Mesothelial cell of epicardium (in vitro differentiated cells): ENCODE measurements at places on chromosomes 12 and 14. TPM values are rescaled to one million over a fixed set of nuclear protein-coding genes. Genes with fewer than 3 reads are reported as not detected.

DNA sequence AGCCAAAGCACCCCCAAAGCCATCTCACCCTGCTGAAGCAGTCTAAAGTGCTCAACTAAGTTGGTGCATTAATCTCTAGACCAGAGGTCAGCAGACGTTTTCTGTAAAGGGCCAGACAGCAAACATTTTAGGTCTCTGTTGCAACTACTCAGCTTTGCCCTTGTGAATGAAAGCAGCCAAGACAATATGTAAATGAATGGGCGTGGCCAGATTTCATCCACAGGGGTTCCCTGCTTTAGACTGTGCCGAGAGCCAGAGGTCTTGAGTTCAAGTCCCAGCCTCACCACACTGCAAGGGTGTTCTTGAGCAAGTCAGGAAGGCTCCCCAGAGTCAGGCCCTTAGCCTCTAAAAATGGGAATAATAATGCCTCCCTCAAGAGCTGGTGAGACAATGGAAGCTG lies 166.2 kb downstream of the CHST11 start:
- H3K4me3 ChIP-seq: no peak overlapping the region
- peaks cover 89% of the 10 kb centered on the region for H3K27me3 ChIP-seq
- no peak for DNase-seq
- no peak overlapping the region for H3K27ac ChIP-seq

Gene CPNE6
- not detected in 3 replicates for total RNA-seq

DNA sequence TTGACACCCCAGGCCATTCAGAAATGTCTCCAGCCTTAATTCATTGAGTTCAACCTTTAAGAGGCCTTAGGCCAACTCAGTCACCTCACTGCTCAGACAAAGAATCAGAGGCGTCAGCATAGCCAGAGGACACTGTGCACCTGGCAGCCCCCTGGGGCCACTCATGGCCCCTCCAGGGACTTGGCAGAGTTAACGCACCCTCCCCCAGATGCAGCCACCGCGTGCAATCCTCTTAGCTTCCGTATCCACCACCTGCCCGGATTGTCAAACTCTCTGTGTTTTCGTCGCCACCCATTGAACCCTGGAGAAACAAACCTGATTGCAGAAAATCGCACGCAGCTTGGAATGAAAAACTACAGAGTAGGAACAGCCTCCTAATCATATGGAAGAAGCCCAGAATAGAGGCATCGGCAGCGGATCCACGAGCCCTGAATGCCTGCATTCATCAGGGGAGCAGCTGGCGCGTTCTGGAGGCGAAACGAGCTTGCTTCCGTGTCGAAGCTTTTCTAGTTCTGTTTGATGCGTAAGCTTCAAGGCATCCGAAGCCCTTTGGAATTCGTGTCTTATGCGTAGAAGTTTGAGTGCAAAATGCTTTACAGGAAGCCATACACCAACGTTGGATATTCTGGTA lies 22.4 kb downstream of the BRI3BP start:
- no peaks in the 10 kb centered on the region for H3K27me3 ChIP-seq
- no peak overlapping the region for H3K27ac ChIP-seq
- no peak for DNase-seq
- H3K4me1 ChIP-seq: no peaks in the 10 kb centered on the region
- no peak overlapping the region for H3K4me3 ChIP-seq

GRCh38 chr12:120571299-120571698 lies 9.9 kb downstream of the POP5 start:
- peaks cover 7% of the 10 kb centered on the region for H3K4me1 ChIP-seq
- peak overlapping the region; percentile 49 for H3K27ac ChIP-seq
- H3K36me3 ChIP-seq: peaks cover 42% of the 10 kb centered on the region
- DNase-seq: no peak

Gene NOS1
- total RNA-seq: 0.80 to 0.95 TPM (median 0.84 TPM) in 3 replicates

DNA sequence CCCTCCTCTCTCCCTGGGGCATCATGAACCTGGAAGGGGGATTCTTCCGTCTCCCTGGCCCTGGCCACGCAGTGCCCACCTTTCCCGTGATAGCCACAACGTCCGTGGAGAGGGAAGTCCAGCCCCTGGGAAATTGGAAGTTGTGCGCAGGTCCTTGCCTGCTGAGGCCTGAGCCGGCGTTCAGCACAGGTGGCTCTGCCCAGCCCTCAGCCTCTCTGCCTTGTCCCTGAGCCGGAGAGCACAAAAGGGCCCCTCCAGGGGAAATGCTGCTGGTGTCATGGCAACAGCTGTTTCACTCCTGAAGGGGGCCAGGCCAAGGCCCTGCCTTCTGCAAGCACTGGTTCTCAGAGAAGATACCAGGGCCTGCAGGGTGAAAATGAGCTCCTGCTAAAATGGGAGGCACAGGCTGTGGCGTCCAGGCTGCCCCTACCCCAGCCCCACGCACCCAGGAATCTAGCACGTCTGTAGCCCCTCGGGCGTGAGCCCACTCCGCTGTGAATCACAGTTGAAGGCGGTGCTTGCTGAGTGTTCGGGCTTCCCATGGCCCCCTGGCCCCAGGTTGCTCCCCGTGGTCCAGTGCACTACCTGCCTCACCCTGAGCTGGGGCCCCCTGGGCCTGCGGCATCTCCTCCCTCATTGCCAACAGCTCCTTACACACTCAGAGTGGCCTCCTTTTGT lies 149.4 kb downstream of the ADGRD1 start:
- DNase-seq: peak; percentile 16
- no peaks in the 10 kb centered on the region for H3K36me3 ChIP-seq
- no peak overlapping the region for H3K4me3 ChIP-seq
- H3K27me3 ChIP-seq: peaks cover 16% of the 10 kb centered on the region
- H3K27ac ChIP-seq: no peak overlapping the region

- no peak overlapping the region for H3K4me3 ChIP-seq
- H3K4me1 ChIP-seq: no peaks in the 10 kb centered on the region
- H3K27me3 ChIP-seq: peaks cover 5% of the 10 kb centered on the region
- DNase-seq: no peak
- no peaks in the 10 kb centered on the region for H3K36me3 ChIP-seq
- H3K27ac ChIP-seq: no peak overlapping the region
Observed at GRCh38 chr12:118528625-118529024, 152.3 kb downstream of the SUDS3 start.

Gene LYZ
- total RNA-seq: 0.34 to 0.60 TPM (median 0.47 TPM) in 3 replicates

Gene RD3L
- not detected in 3 replicates for total RNA-seq

Gene FLRT2
- 143 to 150 TPM (median 148 TPM) in 3 replicates for total RNA-seq

- H3K4me3 ChIP-seq: no peak overlapping the region
- H3K4me1 ChIP-seq: peaks cover 10% of the 10 kb centered on the region
- H3K27me3 ChIP-seq: no peaks in the 10 kb centered on the region
- H3K36me3 ChIP-seq: no peaks in the 10 kb centered on the region
- no peak for DNase-seq
Observed at GRCh38 chr14:83096092-83096491, 1562.4 kb upstream of the SEL1L start.
